NCI-H1105 (cell line): ENCODE measurements at places on chromosomes 6 and 20.

DNA sequence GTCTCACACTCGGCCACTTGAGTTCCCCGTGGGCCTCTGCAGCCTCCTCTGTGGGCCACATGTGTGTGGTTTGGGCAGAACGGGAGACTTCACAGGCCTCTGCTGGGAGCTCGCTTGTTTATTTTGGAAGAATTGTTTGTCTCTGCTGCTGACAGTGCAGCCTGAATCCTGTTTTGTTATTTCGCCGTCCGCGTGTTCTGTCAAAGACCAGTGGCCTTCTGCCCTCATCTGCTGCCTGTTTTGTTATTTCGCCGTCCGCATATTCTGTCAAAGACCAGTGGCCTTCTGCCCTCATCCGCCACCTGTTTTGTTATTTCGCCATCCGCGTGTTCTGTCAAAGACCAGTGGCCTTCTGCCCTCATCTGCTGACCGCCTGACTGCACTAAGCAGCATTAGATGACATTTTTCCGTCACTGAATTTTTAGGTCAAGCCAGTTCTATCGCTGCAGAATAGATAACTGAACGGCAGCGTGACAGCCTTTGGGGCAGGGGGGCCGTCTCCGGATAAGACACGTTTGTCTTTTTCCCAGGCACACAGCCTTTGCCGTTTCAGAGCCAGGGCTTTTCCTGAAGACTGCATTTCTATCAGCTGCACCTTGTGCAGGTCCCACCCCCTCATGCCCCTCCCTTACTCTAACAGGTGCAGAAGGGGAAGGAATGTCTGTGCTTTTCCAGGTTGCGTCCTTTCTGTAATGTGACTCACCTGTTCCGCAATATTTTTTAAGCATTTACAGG lies 158.5 kb upstream of the AFDN start:
- DNase-seq = no peak

DNA sequence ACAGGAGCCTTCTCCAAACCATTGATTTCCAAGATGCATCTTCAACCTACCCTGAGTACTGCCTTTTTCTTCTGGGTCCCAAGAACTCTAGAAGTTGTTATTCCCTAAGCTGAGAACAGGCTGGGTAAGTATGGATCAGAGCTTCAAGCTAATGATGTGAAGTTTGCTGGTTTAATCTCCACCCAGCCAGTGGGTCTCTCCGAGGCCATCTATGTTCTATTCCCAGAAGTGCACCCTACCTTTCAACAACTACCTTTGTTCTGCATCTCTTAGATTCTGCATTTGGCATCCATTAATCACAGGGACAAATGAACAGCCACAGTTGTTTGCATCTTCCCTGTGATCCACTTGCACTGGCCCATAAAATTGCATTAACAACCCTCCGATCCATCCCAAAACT lies 246.2 kb downstream of the HIVEP2 start:
- DNase-seq = no peak

GRCh38 chr20:7094438-7094997 lies 327.0 kb downstream of the BMP2 start:
- peak; percentile 84 for DNase-seq

DNA sequence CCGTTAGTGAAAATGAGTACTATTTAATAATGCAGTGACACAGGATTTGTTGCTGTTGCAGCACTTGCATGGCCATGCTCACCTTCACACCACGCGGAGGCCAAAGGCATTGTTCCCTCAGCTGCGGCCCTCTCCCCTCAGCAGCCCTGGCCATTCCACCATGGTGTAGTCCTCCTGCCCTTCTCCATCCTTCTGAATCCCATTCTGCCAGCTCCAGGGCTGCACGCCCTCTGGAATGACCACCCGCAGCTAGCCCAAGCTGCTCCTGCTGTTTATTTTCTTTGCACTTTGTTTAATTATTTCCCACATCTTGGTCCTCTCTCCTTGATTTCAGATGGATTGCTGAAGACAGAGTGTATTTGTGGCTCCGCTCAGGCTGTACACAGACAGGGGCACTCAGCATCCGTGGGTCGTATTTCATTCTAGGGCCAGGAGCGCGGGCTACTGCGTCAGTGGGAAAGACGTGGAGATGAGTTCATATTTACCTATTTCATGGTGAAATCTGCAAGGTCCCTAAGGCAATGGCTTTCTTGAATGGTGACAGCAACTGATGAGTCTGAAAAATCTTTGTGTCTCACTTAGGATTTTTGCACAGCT lies 81.4 kb upstream of the DUSP22 start:
- DNase-seq = no peak

DNA sequence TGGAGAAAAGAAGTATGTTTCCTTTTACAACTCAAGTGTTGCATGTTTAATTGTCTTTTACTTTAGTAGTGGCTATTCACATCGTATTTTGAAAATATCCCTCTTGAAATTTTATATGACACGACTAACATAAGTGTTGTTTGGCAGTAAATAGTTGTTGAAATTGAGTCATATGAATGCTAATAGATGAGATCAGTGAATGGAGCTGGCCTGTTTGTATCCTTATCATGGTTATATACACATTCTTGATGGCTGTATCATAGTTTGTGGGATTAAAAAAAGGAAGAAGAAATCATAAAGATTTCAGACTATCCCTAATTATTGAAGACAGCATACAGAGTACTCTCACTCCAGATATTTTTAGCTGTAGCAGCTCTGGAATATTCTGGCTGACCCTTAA lies 8.2 kb upstream of the RAE1 start:
- DNase-seq = no peak

GRCh38 chr6:3022765-3023662 lies 23.3 kb downstream of the NQO2 start:
- DNase-seq = no peak

GRCh38 chr6:155352811-155353210 lies 38.5 kb upstream of the TFB1M start:
- DNase-seq = no peak

- DNase-seq = no peak
Observed at GRCh38 chr20:46151936-46152335, 33.8 kb downstream of the CD40 start.

DNA sequence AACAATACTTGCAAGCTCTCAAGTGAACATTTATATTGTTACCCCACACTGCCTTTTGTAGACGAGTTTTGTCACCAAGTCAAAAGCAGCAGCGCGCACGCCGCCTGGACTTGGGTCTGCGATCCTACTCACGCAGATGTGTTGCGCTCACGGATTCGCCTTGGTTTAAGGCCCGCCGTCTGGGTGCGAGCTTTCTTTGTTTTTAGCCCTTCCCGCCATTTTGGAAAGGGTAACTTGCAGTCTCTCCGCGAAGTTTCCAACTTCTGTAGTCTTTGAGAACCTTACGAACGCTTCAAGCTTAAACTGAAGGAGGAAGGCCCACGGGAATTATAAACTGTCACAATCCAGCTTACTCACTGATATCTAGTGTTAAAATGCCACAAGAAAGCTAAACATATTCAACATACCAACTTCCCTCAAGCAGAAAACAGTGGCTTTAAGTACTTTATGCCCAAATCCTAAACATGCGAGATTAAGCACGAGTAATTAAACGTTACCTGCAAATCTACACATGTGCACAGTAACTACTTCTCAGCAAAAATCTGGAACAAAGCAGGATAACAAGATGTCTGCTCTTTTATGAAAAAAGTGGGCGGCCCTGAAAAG lies 80.4 kb upstream of the BTN3A2 start:
- DNase-seq = peak; percentile 65

- no peak for DNase-seq
Observed at GRCh38 chr6:46850792-46851191, 57.6 kb downstream of the MEP1A start.

GRCh38 chr6:148240461-148240840 lies 102.2 kb upstream of the SASH1 start:
- DNase-seq = no peak

GRCh38 chr20:44228465-44229258 lies 18.1 kb upstream of the OSER1 start:
- DNase-seq = no peak

- DNase-seq = no peak
Observed at GRCh38 chr20:52616629-52617028, 355.5 kb upstream of the TSHZ2 start.

- peak; percentile 25 for DNase-seq
Observed at GRCh38 chr6:117555882-117556498, 46.3 kb downstream of the GOPC start.

GRCh38 chr6:102895683-102896082 lies 1502.2 kb downstream of the GRIK2 start:
- DNase-seq = no peak

DNA sequence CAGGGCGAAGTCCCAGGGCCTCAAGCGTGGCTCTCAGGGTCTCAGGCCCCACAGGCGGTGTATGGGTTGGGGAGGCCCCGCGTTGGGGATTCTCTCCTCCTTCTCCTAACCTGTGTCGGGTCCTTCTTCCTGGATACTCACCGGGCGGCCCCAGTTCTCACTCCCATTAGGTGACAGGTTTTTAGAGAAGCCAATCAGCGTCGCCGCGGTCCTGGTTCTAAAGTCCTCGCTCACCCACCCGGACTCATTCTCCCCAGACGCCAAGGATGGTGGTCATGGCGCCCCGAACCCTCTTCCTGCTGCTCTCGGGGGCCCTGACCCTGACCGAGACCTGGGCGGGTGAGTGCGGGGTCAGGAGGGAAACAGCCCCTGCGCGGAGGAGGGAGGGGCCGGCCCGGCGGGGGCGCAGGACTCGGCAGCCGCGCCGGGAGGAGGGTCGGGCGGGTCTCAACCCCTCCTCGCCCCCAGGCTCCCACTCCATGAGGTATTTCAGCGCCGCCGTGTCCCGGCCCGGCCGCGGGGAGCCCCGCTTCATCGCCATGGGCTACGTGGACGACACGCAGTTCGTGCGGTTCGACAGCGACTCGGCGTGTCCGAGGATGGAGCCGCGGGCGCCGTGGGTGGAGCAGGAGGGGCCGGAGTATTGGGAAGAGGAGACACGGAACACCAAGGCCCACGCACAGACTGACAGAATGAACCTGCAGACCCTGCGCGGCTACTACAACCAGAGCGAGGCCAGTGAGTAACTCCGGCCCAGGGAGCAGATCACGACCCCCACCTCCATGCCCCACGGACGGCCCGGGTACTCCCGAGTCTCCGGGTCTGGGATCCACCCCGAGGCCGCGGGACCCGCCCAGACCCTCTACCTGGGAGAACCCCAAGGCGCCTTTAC lies at the start of gene HLA-G:
HLA-G (plus strand) TSS at position 247 of the 892 bp plus-strand sequence; CDS start at position 267, 20 bp downstream.
- DNase-seq = no peak

DNA sequence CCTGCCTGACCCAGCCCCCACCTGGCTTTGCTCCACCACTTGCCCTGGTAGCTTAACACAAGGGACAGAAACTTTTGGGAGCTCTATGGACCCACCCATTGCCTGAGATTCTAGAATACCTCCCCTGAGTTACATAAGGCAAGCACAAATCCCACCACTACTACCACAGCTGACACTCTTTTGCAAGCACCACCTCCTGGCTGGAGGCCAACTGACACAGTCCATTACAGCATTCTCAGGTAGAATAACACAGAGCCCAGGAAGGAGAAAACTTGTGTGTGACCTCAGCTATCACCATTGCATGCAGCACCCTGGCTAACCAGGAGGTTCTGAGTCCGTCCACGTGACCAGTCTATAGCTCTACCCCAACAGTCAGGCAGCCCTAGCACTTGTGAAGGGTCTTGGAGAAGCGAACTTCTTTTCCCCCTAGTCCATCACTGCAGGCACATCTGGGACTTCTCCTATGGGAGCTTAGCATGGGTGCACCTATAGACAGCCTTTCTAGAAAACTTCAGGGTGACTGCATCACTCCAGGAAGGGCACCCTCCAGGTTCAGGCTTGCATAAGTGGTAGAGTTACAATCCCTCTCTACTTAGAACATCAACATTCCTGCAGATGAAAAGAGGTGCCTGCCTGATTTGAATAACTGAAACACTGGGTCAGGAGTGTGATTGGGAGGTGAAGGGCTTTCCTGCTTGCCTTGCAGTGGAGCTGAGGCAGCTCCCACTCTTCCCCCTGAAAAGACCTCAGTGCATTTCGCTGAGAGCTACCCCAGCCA lies 30.1 kb downstream of the CITED2 start:
- no peak for DNase-seq

DNA sequence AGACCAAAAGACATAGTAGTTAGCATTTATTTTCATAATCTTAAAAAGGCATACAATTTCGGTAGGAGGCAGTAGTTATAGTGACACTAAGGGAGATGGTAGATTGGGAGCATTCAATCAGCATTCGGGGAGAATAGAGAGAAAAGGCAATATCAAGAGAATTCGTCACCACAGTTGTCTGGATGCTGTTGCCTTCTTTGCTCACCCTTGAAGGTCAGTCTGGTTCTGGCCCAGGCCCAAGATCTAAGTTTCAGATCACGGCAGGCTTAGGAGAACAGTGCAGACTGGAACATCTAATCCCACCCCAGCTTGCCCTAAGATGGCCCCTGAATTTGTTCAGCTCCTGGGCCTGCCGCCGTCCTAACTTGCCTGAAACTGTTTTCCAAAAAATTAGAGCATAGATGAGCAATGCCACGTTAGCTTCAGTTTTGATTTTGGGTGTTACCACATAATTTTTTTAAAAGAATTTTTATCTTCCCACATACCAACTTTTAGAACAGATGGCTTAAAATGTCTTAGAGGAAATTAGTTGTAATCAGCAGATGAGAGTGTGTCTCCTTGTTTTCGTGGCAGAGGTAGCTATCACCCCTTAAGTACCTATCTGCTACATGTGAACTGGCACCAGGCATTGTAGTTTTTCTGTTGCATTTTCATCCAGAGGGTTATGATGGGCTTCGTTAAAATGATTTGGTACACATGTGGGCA lies 8.3 kb upstream of the CEP85L start:
- no peak for DNase-seq

DNA sequence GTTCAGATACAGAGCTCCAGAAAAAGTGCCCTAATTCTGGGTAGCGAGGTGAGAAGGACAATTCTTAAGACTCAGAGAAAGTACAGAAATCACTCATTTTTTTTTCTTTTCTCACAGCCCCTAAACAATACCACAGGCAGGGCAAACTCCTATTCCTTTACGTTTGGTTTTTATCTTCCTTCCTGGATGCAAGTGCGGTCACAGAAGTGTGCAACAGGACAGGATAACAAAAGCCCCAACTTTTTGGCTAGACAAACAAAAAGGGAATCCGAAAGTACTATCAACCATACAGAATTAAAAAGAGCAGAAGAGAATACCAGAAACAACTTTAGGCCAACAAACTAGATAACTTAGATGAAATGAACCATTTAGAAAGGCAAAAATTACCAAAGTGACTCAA lies 18.4 kb upstream of the BEND6 start:
- no peak for DNase-seq

- no peak for DNase-seq
Observed at GRCh38 chr6:80472271-80472670, 365.8 kb downstream of the BCKDHB start.

- DNase-seq = peak; percentile 12
Observed at GRCh38 chr6:41336824-41337223, 1.4 kb downstream of the NCR2 start.

GRCh38 chr6:112193535-112194051 lies 60.8 kb downstream of the LAMA4 start:
- no peak for DNase-seq

- DNase-seq = no peak
Observed at GRCh38 chr6:108736002-108736361, 112.2 kb upstream of the ARMC2 start.

GRCh38 chr20:51720854-51721253 lies 47.3 kb downstream of the ATP9A start:
- no peak for DNase-seq

GRCh38 chr20:60966031-60966430 lies 286.0 kb upstream of the CDH4 start:
- no peak for DNase-seq
